Hematopoietic multipotent progenitor cell (in vitro differentiated cells): ENCODE measurements at places on chromosomes 5 and 9.

GRCh38 chr5:88374391-88374790, 105.7 kb upstream of the TMEM161B start:
- DNase-seq: no peak

GRCh38 chr5:147547730-147548129, 37.9 kb upstream of the DPYSL3 start:
- DNase-seq: no peak

GRCh38 chr9:125887172-125887571, 140.0 kb downstream of the PBX3 start:
- no peak for DNase-seq

DNA sequence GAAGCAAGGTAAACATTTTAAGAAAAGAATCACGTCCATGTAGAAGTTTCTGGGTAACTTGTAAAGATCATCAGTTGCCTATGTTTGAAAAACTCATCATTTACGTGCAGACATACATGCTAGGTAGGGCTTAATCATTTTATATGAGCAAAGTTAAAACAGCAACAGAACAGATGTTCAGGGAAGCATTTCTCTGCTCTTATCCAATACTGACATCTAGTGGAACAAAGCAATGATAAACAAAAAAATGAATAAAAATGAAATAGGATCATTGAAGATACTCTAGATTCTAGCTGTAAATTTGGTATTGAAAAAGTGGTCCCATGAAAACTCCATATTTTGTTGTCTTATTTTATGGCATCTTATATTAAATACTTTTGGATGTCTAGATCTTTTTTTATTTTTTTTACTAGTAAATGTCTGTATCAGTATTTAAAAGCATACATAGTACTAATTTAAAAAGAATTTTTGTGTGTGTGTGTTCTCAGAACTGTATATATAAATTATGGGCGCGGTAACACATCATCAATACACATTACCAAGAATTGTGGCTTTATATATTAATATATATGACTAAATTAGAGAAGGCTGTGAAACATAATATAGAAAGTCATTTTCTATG, 1050.2 kb downstream of the CDH12 start:
- peak; percentile 57 for DNase-seq

- DNase-seq: no peak
Measured at GRCh38 chr9:34540827-34541226, 18.0 kb upstream of the ENHO start.

DNA sequence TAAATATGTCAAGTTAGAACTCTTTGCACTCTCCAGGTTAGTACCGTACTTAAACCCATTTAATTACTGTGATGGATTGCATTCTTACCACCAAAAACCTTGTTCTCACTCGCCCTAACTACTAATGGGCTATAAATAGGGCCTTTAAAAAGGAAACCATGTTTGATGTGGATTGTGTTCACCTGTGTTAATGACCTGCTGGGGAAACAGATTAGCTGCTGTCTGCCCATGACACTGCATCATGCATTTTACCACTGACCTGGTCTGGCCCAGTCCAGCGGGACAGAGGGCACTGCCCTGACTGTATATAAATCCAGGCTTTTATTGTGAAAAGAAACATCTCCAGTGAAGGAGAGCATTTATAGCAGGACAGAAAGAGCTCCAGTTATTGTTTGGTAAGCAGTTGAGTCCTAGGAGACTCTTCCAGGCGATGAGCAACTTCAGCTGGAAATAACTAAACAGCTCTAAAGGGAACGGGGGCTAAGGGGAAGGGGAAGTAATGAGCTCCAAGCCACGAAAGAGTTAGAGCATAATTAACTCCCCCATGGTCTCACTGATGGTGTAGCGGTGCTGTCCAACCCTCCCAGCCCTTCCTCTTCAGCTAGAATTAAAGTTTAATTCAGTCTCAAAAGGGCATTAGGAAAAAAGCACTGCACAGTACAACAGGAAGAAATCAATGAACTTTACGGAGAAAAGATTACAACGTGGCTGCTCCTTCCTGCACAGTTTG, 303.1 kb downstream of the ENC1 start:
- no peak for DNase-seq

DNA sequence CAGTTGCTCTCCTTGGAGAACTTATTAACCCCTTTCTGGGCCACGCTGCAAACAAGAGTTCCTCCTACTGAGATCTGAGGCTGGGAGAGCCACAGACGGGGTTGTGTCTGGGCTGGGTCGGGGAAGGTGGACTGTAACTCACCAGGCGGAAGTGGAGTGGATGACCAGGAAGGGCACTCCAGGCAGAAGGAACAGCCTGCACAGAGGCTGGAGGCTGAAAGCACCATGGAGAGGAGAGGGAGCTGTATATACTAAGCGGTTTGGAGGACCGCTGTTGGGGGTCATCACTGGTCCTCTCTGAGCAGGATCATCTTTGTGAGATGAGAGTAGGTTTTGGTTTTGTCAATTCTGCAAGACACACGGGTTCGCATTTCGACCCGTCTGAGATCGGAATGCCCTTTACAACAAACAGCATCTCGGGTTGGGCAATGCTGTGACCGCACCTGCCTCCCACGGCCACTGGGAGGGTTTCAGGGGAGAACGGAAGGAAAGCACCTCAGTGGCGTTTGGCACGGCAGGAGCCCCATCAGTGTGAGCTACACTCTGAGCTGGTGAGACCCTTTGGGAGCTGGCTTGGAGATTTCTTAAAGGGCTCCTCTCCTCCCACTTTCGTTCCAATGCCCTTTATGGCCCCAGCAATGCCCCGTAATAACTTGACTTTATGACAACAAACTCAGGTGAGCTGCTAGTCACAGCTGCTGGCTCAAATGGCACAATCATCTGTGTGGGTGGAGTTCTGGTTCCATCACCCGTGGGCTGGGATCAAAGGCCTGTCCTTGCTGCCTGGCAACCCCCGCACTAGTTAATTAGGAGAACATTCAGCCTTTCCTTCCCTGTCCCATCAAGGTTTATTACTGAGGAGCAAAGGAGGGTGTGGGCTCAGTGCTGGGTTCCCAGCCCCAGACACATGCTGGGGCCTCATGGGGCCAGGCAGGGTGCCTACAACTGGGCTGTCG, 18.7 kb upstream of the NEURL1B start:
- DNase-seq: no peak

DNA sequence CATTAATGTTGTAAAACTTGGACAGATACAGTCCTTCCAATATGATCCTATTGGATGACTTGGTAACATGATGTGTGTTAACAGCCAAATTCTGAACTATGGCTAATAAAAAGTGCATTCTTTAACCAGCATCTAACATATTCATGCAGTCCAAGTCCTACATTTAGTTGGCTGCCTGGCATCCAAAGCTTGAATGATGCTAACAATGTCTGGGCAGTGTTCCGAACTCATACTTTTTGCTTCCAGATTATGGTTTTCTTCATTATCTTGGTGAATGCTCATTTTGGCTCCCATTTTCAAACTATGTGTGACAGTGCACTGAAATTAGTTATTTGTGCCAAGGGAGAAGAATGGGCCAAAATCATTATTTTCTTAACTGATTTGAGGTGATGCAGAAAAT, 2.8 kb downstream of the FAM174A start:
- no peak for DNase-seq

GRCh38 chr5:107519900-107520354, 150.8 kb downstream of the EFNA5 start:
- DNase-seq: no peak

GRCh38 chr9:81915801-81916505, 12.3 kb upstream of the SPATA31D4 start:
- DNase-seq: no peak

GRCh38 chr5:118561971-118562370, 426.4 kb downstream of the DTWD2 start:
- no peak for DNase-seq

DNA sequence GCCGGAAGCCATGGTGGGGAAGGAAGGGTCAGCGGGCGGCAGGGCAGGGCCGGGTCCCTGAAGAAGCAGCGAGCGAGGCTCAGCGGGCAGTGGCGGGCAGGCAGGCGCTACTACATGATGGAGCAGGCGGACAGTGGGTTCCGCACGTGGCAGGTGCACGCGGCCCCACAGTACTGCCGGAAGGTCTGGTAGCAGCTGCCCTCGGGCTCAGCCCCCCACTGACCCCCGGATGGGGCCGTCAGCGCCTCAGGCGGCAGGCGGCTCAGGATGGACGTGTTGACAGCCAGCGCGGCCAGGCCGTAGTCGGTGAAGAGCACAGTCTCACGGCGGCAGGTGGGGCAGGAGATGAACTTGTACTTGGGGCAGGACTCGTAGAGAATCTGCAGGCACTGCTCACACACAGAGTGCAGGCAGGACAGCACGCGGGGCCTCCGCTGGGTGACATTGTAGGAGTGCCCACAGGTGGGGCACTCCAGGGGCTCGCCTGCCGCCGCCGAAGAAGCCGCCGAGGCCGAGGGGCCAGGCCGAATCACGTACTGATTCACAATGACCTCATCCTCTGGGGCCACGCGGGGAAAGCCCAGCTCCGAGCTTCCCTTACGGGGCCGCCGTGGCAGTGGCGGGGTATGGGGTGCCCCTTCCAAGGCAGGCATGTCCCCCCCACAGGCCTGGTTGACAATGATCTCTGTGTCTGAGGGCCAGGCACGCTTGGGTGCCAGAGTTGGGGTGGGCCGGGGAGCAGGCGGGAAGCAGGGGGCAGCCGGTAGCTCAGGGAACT, 1.5 kb downstream of the RNF208 start:
- DNase-seq: no peak

- DNase-seq: no peak
Measured at GRCh38 chr5:30041831-30042385, 1151.6 kb upstream of the CDH6 start.

DNA sequence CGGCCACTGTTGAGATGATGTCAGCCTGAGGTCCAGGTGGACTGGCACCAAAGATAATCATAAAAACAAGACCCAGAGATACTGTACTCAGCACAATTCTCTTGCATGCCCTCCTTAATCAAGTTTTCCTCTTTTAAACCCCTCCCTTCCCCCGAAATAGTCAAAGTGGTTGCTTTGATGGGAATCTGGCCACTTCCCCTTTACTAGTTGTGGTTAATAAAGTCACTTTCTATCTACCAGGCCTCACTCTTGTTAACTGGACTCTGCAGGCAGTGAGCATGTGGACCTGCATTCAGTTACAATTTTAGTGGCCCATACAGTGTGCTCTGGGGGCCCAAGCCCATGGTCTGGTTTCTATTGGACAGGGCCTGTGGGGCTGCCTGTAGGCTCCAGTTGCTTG, 17.5 kb downstream of the FBP2 start:
- DNase-seq: peak; percentile 4

- no peak for DNase-seq
Measured at GRCh38 chr5:1815071-1815786, 14.0 kb downstream of the NDUFS6 start.

- DNase-seq: peak; percentile 21
Measured at GRCh38 chr5:179495906-179496455, 54.4 kb upstream of the RUFY1 start.

DNA sequence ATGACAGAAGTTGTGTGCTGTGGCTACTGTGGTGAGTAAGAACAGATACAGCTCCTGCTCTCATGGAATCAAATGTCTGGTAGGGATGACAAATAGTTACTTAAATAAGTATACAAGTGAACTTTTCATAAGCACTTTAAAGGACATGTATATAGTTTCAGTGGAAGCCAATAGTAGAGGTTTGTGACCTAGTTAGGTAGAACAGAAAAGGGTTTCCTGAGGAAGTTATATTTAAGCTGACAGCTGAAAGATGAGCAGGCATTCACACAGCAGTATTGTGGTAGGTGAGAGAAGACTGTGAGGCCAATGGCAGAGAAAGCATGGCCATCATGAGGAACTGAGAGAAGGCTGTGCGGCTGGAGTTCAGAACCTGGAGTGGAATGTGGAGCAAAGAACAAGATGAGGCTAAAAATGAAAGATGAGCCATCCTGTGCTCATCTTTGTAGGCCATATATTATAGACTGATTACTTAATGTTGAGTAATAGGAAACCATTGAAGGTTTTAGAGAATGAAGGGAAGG, 15.4 kb downstream of the FAM174A start:
- no peak for DNase-seq

DNA sequence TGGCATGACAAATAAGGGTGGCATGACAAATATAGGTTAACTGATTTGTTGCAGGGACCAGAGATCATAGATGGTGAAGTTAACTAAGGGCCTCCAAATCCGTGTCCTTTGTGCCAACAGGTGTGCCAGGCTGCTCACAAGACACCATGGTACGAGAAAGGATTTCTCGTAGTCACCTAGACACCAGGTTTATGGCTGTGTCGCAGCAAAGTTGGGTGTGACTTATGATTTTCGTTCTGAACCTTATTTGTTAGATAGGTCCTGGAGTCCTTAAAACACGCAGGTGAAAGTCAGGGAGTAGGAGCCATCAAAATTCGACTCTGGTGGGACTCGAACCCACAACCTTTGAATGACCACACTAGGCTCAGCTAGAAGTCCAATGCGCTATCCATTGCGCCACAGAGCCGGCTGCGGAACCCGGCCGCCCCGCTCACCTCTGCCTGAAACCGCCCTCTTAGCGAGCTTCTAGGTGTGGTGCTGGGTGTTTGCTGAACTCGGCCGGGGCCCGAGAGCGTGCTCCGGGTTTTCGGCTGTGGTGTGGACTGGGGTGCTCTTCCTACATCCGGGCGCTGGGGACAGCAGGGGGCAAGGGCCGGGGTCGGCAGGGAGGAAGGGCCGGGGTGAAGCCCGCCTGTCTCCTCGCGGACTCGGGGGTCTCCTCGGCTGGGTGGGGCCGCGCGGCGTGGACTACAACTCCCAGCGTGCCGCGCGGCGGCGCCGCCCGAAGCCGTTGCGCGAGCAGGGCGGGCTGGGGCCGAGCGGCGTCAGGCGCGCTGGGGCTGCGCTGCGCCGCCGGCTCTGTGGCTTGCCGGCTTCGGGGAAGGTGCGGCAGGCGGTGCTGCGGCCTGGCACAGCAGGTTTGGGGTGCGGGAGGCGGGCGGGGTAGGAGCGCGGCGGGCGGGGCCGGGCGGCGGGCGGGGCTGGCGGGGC, at the start of gene SLC27A4:
Gene SLC27A4, plus strand, starts transcription at position 767 of the 930 bp plus-strand sequence. CDS start 2,606 bp downstream, outside the sequence.
- DNase-seq: peak; percentile 64

DNA sequence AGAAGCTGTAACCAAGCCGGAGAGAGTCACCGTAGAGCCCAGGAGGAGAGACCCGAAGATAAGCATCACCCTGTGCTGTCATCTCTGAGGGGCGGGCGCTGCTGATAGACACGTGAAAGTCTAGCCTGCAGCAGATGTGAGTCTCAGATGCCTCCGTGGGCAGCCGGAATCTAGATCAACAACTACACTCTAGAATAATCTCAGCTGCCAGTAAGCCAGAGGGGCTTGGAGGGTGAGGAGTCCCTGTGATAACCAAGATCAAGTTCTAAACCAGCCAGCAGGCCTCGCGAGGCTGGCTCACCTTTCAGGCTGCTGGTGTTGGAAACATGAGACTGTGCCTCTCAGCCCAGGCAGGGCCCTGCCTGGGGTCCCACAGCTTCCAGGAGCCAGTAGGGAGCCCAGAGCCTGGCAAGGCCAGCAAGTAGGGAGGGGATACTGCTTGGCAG, 54.1 kb downstream of the DAPK1 start:
- DNase-seq: no peak

- no peak for DNase-seq
Measured at GRCh38 chr5:112109331-112110007, 309.6 kb downstream of the EPB41L4A start.
